Hypothalamus (tissue), 51 donors: ENCODE measurements at places on chromosomes 4 and X.
A peak's percentile ranks its signal among the peaks of the same experiment; 100 is the strongest.

DNA sequence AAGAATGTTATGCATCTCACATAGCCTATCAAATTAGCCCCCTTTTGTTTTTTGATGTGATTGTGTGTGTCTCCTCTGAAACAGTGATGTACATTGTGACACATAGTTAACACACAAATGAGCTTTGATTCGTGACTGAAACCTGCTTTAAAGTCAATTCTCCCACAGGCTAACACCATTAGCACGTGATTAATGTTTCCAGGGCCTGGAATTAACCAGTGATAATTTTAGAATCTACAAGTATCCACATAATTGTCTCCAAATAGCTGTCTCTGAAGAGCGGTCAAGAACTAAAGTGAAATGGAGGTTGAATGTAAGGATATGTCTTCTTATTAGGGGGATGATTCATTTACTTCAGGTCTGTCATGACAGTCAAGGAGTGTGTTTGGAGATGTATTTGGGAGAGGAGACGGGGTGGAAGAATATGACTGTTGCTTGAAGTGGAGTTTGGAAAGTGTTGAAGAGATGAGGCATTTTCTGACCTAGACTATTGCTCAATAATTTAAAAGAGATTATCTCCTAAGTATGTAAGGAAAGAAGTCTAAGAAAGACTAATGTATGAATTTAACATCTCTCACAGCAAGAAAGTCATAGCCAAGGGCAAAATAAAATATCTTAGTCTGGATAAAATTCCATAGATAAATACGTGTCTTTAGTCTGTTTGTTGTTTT lies 13.7 kb upstream of the RASGEF1B start:
- no peak for DNase-seq

DNA sequence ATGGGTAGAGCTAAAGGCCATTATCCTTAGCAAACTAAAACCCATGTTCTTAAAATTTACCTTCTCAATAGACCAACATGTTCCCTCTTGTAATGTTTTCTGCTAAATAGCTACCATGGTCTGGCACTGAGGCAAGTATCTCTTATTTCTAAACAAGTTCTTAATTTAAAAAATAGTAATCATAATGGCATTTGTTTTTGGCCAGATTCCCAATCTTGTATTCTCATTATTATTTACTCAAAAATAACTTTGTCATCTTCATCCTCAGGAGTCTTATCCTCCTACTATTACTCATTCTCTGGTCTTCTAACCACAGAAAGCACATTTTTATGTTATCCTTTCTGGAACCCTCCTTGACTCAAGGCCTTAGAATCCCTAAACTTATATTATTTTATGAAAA lies 931.2 kb downstream of the CCSER1 start:
- no peak for DNase-seq

DNA sequence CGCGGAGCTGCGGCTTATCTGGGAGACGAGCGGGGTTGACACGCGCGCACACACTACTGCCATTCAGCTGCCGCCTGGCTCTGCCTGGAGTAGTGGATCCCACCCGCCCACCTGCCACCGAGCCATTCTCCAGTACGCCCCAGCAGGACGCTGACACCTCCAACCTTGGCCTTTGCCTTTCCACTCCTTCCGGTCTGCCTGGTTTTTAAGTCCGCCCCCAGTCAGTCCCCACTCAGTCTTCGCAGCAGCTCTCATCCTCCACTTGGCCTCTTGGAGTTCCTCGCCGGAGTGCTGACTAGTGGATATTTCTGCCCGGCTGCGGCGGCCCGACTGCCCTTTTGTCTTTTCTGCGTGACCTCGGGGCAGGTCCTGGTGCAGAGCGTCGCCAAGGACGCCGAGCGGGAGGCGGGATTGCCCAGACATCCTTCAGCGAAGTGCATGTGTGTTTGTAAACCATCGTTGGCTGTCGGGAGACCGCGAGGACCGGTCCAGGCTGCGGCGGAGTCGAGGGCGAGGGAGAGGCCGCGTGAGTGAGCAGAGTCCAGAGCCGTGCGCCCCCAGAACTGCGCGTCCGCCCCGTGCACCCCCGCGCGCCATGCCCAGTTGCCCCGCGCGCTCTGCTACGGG lies 1.1 kb downstream of the SLIT2 start:
- DNase-seq: no peak

DNA sequence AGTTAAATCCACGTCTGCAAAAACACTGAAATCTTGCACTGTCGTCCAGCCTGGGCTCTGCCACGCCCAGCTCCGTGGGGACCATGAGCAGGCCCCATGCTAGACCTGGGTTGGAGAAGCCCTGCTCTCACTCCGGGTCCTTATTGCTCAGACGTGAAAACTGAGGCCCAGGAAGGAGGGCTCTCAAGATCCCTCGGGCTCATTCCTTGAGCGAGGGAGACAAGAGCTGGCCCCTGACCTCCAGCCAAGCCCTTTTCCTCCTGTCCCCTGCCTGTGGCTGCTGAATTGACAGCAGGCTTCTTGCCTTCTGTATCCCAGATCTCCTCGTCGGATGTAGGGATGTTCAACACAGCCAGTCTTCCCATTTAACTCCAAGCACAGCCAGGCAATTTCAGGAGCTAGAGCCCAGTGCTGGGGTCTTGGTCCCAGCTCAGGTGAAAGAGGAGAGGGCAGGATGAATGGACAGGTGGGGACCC lies 109.5 kb downstream of the CPZ start:
- no peak for DNase-seq

DNA sequence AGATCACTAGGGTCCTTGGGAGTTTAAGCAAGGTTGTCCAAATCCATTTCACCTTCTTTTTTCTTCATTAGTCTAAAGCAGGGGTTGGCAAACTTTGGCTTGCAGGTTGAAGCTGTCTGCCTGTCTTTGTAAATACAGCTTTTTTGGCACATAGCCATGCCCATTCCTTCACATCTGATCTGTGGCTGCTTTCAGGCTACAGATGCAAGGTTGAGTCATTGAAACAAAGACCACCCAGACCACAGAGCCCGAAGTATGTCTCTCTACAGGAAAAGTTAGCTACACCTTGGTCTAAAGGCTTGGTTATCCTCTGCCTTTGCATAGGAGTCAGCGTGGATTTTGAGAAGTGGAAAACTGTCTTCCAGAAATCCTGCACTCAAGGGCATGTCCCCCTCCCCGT lies 238.1 kb upstream of the STS start:
- DNase-seq: no peak

DNA sequence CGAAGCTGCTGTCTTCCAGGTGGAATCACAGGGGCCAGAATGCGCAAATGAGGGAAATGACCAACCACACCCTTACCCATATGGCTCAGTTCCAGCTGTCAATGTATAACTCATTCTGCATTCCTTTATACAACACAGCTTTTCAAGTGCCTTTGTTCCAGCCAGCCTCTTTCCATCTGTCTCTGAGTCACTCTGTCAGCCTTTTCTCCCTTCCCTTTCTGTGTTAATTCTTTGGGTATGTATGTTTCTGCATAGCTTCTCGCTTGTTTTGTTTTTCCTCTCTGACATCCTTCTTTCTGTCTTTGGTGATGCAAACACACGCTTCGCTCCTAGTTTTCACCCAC lies 54.5 kb downstream of the RS1 start:
- no peak for DNase-seq

DNA sequence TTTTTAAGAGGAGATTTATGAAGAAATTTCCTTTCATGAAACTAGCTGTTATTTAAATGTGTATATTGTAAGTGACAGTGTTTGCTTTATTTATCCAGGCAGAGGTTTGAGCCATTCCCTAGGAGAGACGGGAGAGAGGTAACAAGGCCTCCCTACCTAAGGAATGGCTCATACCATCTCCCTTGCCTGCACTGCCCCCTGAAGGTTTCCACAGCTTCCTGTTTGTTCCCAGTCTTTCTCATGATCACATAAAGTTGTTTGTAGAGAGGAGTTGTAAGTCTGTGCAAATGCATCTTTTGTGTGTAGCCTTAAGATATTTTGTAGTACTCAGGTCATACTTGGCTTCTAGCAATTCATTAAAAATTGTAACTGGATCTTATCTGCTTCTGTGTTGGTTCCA lies 1504.5 kb upstream of the PCDH10 start:
- DNase-seq: no peak

DNA sequence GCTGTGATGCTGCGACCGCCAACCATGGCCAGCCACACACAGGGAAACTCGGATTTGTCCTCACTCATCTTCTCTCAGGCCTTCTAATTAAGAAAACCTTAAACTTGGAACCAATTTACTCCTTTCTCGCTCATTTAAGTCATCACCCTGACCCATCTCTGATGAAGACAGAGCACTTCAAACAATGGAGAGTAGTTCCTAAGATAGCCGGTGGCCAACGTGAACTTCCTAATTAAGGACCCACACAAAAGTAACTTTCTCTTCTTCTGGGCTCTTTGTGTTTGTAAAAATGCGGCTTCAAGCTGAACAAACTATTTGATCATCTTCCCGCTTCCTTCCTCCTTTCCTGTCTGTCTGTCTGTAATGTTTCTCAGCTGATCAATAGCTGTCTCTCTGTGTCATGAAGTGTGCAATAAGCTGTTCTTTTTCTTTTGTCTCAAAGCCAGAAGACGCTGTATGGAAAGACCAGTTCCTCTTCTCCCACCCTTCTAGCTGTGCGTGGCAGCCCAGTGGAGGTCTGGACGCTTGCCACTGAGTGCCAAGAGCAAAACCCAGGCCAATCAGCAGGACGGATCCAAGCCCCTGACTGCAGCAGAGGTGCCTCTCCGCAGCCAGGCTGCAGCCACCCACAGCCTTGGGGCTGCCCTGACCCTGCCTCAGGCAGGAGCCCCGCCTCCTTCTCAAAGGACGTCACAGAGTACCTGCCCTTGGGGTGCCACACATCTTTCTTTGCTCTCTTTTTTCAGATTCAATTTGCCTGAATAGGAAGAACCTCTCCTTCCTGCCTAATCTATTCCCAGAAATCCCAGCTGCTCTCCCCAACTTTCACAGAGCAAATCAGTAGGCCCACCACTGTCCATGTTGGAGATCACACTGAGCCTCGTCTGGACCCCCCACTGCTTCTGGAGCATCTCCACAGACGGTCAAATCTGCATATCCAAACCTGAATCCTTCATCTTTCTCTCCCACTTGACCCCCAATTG lies 59.3 kb downstream of the MAML3 start:
- DNase-seq: peak; percentile 32

- DNase-seq: peak; percentile 56
Measured at GRCh38 chr4:185470501-185471195, 885 bp downstream of the CCDC110 start.

GRCh38 chrX:21779095-21779494 lies 21.2 kb upstream of the SMPX start:
- DNase-seq: no peak

DNA sequence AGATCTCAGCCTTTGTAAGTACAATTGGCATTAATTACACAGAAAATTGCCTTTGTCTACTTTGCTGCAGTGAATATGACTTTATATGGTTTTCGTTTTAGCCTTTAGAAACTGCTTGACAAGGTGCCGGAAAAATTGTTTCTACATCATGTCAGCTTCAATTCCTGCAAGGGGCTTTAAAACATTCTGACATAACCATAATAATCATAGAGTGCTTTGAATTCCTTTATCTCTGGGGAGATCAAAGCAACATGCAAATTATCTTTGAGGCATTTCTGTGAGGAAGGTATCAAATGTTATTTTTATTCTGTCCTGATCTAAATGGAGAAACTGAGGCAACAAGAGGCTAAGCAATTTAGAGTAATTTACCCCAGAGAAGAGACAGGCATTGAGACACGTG lies 57.8 kb downstream of the MMRN1 start:
- no peak for DNase-seq

GRCh38 chr4:4577359-4577875 lies 35.6 kb upstream of the STX18 start:
- DNase-seq: no peak

- DNase-seq: no peak
Measured at GRCh38 chrX:37378830-37379229, 29.7 kb downstream of the PRRG1 start.

DNA sequence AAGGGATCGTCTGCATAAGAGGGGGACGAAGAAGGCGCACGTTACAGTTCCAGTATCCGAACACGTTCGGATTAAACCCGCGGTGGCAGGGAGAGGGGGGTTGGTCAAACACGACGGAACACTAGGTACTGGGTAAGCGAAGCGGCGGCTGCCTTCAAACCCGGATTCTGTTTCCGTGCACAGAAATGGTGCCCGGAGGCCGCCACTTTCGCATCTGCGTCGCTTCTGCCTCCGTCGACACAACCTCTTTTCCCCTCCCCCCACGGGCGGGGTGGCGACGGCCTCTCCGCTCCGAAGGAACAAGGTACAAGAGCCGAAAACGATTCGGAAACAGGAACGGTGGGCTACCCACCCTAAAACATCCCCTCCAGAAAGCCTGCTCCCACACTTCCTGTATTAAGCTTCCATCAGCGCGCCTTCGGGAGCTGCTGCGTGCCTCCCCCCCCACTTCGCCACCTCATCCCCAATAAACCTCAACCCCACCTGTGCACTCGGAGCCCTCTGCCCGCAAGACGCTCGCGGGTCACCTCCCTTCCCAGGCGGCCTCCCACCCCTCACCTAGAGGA lies 667 bp downstream of the G3BP2 start:
- DNase-seq: peak; percentile 30

DNA sequence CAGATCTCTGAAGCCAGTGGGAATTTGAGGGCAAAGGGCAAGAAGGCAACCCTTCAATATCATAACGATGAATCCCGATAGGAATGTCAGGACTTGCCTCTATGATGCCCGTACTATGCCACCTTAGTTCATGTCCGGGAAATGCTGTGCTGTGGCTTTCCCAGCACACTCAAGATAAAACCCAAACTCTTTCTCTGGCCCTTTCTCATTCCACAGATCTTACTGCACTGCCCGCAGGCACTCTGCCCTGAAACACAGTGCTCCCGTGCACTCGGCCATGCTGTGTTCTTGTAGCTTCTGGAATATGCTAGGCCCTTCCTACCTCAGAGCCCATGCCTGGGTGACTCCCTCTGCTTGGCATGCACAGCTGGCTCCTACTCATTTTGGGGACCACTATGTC lies 26.3 kb downstream of the SORCS2 start:
- no peak for DNase-seq

- no peak for DNase-seq
Measured at GRCh38 chr4:95214408-95214807, 334.4 kb downstream of the UNC5C start.

DNA sequence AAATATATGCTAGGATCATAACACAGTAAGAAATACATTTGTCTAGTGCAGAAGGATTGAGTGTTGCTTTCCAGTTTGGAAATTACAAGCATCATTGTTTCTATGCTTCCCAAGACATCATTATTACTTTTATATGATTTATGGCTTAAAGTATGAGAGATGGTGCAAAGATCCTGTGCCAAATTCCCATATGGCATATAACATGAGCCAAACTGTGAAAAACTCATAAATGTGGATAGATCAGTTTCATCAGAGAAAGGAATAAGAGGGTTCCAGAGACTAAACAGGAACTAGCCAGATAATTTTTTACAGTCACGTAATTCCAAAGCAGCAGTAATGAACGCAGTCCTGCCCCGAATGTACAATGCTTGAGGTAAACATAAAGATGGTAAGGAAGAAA lies 126.3 kb downstream of the PRDM5 start:
- no peak for DNase-seq

- DNase-seq: no peak
Measured at GRCh38 chr4:14807856-14808255, 194.4 kb upstream of the CPEB2 start.

DNA sequence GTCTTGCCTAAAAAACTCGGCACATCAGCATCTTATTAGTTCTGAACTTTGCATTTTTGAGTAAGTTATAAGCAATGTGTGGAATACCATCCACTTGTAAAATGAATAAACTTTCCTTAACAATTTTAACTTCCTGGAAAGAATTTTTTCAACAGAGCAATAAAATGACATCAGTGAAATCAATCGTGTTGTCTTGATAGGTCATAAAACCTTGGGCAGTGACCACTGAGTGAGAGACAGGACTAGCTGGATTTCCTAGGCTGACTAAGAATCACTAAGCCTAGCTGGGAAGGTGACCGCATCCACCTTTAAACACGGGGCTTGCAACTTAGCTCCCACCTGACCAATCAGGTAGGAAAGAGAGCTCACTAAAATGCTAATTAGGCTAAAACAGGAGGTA lies 403.0 kb upstream of the CNKSR2 start:
- DNase-seq: no peak
